Activated T-helper 1 cell treated with anti-CD3 and anti-CD28 coated beads, Interleukin-12 subunit alpha, Interleukin-12 subunit beta, Interleukin-2, Interleukin-4 antibody, amounts not matched to agents 30 ng/mL and 10 ng/mL and 1 ng/mL, durations not matched to agents 14 hours and 24 hours and 36 hours (primary cell): ENCODE measurements at places on chromosomes 5 and 9. TPM values are rescaled to one million over a fixed set of nuclear protein-coding genes. Genes with fewer than 3 reads are reported as not detected.

Gene SLC6A19
- total RNA-seq = not detected in 2 replicates

DNA sequence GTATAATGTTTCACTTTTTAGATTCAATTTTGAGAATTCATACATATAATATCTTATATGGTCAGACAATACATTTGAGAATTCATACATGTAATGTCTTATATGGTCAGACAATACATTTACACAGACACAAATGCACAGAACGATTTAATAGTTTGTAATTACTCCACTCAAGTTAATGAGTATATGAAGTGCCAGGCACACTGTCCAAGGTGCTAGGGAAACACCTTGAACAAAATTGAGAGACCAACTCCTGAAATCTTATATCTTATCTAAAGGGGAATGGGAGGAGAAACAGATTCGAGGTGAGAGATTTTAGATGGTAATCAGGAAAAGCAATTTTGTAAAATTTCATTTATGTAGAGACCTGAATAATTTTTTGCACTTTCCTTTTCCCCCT lies 994.7 kb downstream of the CDH12 start:
- no peak overlapping the region for H3K27ac ChIP-seq
- H3K4me1 ChIP-seq = no peaks in the 10 kb centered on the region
- DNase-seq = no peak
- H3K27me3 ChIP-seq = no peaks in the 10 kb centered on the region
- no peaks in the 10 kb centered on the region for H3K36me3 ChIP-seq

GRCh38 chr5:35171078-35171477 lies 59.2 kb downstream of the PRLR start:
- DNase-seq = no peak
- no peaks in the 10 kb centered on the region for H3K4me1 ChIP-seq

Gene ESM1
- total RNA-seq = not detected in 2 replicates

GRCh38 chr9:124231095-124231737 lies 26.5 kb upstream of the NEK6 start:
- H3K4me3 ChIP-seq = no peak overlapping the region
- H3K27ac ChIP-seq = no peak overlapping the region
- H3K36me3 ChIP-seq = no peaks in the 10 kb centered on the region
- DNase-seq = no peak

- no peak for DNase-seq
- peaks cover 16% of the 10 kb centered on the region for H3K4me1 ChIP-seq
- no peak overlapping the region for H3K27ac ChIP-seq
- H3K4me3 ChIP-seq = no peak overlapping the region
- H3K36me3 ChIP-seq = peaks cover 41% of the 10 kb centered on the region
Measured at GRCh38 chr9:131179561-131180219, 54.3 kb downstream of the NUP214 start.

DNA sequence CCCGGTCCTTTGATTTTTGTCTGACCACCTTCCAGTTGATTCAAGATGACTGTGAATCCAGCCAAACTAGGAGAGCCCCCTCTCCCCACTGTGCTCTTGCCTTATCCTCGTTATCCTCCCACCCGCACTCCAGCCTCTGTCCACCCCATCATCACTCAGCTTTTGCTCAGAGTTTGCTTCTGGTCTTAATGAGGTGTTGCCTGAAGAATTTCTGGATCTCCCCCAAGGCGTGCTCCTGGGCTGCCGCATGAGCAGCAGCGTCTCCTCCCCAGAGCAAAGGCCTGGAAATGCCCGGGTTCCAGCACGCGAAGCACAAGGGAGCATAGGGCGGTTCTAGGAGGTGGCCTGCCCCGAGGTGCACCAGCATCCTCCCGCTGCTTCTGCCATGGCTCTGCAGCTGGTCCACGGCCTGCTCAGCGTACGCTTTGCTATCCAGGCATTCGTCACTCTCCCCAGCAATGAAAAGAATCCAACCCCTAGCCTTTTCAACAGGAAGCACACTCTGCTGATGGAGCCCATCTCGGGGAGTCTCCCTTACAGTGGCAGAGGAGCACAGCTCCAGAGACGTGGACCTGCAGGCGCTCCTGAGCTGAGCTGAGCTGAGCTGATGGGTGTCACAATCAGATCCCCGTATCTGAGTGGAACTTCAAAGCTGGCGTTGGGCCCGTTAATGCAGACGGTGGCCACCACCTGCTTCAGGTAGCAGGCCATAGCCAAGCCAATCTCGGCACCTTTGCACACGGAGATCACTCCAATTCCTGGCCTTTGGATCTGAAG lies 50.7 kb downstream of the BAAT start:
- no peak for DNase-seq
- no peak overlapping the region for H3K27ac ChIP-seq
- no peaks in the 10 kb centered on the region for H3K4me1 ChIP-seq
- H3K4me3 ChIP-seq = no peak overlapping the region

Gene SPINK7
- not detected in 2 replicates for total RNA-seq

Gene ENTPD8
- total RNA-seq = not detected in 2 replicates

Gene CDC25C
- 5.3 and 5.6 TPM in 2 replicates for total RNA-seq

Gene GMCL2
- total RNA-seq = not detected in 2 replicates

Gene HSD17B4
- 65.6 and 78.2 TPM in 2 replicates for total RNA-seq

- H3K4me3 ChIP-seq = no peak overlapping the region
- H3K4me1 ChIP-seq = no peaks in the 10 kb centered on the region
- H3K36me3 ChIP-seq = no peaks in the 10 kb centered on the region
- peaks cover 5% of the 10 kb centered on the region for H3K27me3 ChIP-seq
- DNase-seq = no peak
Measured at GRCh38 chr5:73709536-73710129, 83.6 kb downstream of the ARHGEF28 start.

Gene CTNND2
- total RNA-seq = not detected in 2 replicates
